C1 segment of cervical spinal cord (tissue), 14 donors: ENCODE measurements at places on chromosomes 2 and 18.

DNA sequence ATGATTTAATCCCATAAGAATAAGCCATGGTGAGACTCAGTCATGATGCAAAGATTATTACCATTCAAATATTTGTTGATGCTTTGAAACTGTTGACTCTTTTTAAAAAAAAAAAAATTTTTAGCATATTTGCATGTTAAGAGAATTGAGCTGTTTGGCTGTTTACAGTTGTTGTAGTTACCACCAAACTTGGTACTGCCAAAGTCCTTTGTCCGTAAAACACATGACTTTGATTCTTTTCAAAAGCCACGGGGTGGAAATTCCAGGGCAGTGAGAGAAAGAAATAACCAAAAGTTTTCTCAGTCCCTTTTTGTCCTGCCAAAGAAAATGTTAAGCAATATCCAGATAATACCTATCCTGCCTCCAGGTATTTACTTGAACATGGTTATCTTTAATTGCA, 474.8 kb downstream of the METTL4 start:
- no peak for DNase-seq

- no peak for DNase-seq
These were observed 384.3 kb upstream of the SYT4 start for GRCh38 chr18:43661570-43661969.

DNA sequence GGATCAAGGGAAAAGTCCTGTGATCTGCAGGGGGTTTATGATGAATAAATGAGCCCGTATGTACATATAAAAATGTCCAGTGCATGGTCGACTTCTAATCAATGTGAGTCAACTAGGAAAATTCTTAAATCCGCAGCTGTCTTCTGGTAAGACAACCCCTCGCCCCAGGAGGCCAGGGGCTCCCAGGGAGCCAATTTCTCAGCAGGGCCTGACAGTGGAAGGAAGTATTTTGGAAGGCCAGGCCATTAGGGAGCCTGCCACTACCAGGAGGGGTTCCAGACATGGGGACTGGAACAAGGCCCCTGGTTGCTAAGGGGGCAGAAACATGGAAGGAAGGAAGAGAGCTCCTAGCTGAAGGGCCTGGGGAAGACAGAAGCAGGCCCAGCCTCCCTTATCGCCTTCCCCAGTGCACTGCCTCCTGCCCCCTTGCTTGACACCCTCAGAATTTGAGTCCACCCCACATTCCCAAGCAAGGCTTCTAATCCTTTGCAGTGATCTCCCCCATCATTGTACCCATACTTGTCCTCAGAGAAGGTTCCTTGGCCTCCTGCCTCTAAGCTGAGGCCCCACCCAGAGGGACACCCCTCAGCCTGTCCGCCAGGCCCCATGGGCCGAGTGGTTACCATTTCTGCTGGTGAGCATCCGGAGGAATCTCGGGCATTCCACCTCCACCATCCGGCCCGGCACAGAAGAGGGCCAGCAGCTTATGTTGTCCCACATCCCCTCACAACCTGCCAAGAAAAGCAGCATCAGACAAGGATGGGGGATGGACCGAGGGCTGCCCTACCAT, 45.9 kb downstream of the SCTR start:
- no peak for DNase-seq

GRCh38 chr2:9538000-9538507, 17.6 kb downstream of the ADAM17 start:
- DNase-seq = no peak
